ENCODE measurements at places on chromosomes 13 and 19.
A peak's percentile ranks its signal among the peaks of the same experiment; 100 is the strongest.

GRCh38 chr19:10816691-10817090, 19.3 kb downstream of the TMED1 start:
- no peak for DNase-seq

GRCh38 chr13:32031815-32032370, 319 bp downstream of the FRY start:
- no peak for DNase-seq

DNA sequence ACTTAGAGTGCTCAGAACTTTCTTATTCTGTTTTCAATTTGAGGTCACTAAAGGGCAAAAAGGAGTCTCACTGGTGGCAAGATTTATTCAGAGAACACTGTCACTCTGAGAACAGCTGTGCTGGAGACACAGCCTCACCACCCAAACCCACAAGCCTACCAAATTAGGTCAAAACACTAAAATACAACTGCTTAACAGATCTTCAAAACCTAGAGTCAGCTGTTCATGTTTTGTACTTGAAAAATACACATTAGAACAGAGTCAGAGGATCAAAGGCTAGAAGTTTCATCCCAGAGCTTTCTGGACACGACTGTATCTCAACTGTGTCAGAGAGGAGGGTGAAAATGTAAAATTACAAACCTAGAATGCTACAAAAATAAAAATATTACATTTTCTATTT, 89.3 kb downstream of the MIPEP start:
- no peak for DNase-seq

- no peak for DNase-seq
Measured at GRCh38 chr19:15488489-15489226, 9.4 kb upstream of the PGLYRP2 start.

DNA sequence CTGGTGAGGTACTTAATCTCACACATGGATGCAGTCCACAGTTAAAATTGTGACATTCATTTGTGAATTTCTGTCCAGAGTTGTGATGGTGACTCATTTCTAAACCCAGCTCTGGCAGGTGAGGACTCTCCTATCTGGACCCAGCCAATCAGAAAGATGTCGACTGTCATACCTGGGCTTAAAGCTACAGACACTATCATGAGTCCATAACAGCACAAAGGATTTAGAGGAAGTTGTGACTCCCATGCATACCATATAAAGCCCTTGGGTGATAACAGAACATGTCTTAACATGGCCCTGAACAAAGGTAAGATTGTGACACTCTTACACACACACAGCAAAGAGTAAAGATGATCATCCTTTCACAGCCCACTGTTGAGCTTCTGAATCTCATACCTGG, 59.7 kb upstream of the ZNF724 start:
- no peak for DNase-seq

DNA sequence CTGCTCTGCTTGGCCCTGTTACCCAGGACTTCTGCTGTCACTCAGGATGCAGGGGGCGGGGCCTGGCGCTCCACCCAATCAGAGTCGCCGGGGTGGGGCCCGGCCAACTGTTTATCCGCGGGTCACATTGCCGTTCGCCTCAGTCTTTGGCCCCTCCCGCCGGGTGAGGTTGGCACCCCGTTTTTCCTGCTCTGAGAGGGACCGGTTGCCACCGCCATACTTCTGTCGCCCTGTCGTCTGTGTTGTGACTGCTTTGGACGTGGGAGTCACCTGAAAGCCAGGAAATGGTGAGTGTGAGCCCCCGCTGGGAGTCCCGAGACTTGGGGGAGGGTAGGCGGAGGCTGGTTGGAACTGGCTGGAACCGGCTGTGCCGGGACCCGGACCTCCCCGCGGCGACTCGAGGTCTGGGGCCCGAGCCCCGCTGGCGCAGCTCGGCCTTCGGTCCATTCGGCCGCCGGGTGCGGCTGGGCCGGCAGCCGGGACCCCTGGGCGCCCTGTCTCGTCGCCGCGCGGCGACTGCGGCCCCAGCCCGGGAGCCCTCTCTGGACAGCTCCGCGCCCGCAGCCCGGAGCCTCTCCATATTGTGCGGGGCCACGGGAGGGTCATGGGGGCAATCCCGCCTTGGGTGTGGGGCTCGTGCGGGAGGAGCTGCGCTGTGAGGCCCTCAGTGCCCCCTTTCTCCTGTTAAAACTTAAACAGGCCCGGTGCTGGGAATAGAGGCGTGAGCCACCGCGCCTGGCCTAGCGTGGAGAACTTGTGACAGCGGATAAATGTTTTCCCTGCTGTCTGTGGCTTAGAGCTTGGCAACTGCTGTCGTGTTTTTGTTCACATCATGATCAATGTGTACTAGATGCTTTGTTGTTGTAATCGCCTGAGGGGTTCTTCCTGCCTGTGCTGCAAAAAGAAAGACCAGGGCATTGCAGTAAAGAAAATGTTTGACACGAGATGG, at the start of gene ZNF844:
Gene ZNF844 (plus strand): TSS at position 142 of the 949 bp plus-strand sequence. CDS start 143 bp downstream, at position 285.
- peak; percentile 66 for DNase-seq

DNA sequence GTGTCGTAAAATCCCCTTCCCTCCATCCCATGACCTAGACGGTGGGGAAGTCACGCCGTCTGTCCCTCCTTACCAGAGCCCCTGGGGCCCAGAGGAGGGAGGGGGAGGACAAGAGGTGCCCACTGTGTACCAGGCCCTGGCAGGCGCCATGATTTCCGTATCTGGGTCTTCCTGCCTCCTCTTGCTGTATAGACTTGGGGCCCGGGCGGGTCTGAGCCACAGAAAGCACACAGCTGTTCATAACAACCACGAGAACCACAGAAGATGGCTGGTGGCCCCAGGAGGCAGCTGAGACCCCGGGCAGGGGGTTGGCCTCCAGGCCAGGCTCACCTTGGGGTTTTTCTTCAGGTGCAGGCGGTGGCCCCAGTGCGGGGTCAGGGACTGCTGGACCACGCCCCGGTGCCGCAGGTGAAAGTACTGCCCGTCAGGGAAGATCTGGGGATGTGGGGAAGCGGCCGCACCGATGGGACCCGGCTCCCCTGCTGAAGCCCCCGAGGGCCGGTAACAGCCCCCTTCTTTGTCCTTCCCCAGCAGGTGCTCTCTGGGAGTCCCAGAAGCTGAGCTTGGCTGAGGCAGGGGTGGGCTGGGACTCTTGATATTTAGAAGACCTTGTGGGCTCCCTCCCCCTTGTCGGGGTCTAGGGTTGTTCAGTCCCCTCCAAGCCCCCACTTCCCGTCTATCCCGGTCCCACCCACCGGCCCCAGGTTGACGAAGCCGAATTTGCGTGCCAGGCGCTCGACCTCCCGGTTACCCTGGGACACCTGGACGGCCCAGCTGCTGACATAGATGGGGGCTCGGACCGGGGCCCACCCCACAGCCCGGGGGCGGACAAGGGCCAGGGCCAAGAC, 463 bp downstream of the PCSK4 start:
- DNase-seq = peak; percentile 21
